ENCODE measurements at places on chromosomes 4 and X.

DNA sequence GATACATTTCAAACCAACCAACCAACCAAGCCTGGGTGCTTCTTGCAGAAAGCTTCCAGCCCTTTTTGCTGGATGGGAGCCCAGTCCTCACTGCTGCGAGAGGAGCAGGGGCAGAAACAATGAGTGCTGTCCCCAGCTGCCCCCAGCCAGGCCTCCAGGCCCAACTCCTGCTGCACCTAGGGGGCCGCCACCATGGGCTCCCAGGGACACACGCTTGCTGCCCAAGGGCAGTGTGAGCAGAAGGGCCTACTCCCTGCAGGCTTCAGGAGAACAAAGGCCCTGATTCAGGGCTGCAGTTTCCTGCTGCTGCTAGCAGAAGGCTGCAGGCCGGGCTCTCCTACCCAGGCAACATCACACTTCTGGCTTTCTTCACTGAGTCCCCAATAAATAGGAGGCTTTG, 37.7 kb upstream of the ENPP6 start:
- DNase-seq = no peak

DNA sequence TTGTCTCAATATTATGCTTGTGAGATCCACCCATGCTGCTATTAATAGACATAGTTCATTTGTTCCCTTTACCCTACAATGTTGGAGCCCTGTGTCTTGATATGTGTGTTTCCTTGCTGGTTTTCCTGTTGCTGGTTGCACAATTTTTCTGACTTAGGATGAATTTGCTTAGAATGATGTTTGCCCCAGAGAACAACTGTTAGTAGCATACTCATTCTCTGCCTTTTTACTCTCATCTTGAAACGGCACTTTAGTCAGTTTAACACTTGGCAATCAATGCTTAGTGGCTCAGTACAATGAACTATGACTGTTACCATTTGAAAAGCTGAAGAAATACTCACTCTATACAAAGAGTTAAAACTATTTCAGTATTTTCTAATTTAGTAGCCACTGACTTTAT, 158.8 kb upstream of the NDST4 start:
- no peak for DNase-seq

GRCh38 chrX:144717682-144718081, 529.6 kb upstream of the SPANXN1 start:
- no peak for DNase-seq

- no peak for DNase-seq
Measured at GRCh38 chr4:10201381-10202223, 85.0 kb upstream of the WDR1 start.

GRCh38 chr4:16498978-16499377, 272.7 kb upstream of the TAPT1 start:
- DNase-seq = no peak

- peak; percentile 29 for DNase-seq
Measured at GRCh38 chr4:38805530-38806145, 1.0 kb upstream of the TLR1 start.

- no peak for DNase-seq
Measured at GRCh38 chrX:148534291-148534690, 33.9 kb downstream of the AFF2 start.

DNA sequence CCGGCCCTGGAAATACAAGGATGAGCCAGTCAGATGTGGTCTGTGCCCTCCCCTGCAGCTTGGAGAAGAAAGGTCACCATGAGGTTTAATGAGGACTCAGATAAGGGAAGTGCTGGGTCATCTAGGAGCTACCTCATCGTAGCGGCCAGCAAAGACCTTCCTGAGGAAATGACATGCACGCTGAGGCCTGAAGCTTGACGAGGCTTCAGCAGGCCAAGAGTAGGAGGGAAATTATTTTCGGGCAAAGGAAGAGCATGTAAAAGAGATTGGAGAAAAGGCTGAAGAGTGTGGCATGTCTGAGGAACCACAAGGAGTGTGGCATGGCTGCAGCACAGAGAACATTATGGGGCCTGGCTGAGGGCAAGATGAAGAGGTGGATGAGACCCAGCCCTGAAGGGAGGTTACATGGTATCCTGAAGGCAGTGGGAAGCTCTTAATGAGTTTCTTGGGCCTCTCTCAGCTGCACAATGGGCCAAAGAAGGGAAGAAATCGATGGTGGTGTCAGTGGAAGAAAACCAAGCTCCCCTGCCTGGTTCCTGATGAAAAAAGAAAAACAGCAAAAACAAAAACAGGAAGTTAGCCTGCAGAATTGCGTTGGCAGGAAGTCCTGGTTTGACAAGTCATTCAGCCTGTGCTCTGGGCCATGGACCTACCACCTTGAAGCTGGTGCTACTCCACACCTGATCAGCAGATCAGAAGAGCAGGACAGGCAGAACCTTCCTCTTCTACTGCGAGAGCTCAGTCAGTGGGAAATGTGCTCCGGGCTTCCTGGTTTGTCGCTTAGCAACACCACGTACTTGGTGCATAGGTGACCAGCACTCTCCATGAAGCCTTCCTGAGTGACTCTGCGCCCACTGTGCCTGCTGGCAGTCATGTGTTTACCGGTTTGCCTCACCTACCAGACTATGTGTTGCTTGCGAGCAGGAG, 134.5 kb upstream of the KLF3 start:
- DNase-seq = peak; percentile 61

- no peak for DNase-seq
Measured at GRCh38 chrX:66164470-66164869, 423 bp downstream of the HEPH start.

GRCh38 chr4:117654079-117654478, 380.2 kb upstream of the NDST3 start:
- DNase-seq = no peak

- DNase-seq = no peak
Measured at GRCh38 chr4:168724686-168725411, 228.0 kb downstream of the PALLD start.

GRCh38 chrX:154002215-154002719, 17.4 kb downstream of the IRAK1 start:
- DNase-seq = peak; percentile 55

- no peak for DNase-seq
Measured at GRCh38 chrX:132665676-132666075, 176.8 kb upstream of the MBNL3 start.

GRCh38 chr4:138348055-138348454, 105.9 kb upstream of the SLC7A11 start:
- no peak for DNase-seq

- DNase-seq = no peak
Measured at GRCh38 chr4:141036786-141037185, 96.5 kb downstream of the RNF150 start.

GRCh38 chrX:45191383-45191782, 9.3 kb downstream of the DIPK2B start:
- DNase-seq = no peak

- DNase-seq = no peak
Measured at GRCh38 chrX:43702079-43702524, 46.0 kb downstream of the MAOA start.

- DNase-seq = no peak
Measured at GRCh38 chr4:714087-714486, 8.5 kb downstream of the PCGF3 start.

GRCh38 chrX:123924186-123924585, 37.3 kb upstream of the STAG2 start:
- no peak for DNase-seq

GRCh38 chrX:127732709-127733108, 319.5 kb downstream of the ACTRT1 start:
- DNase-seq = no peak

- DNase-seq = no peak
Measured at GRCh38 chr4:54731552-54731951, 73.8 kb downstream of the KIT start.

- no peak for DNase-seq
Measured at GRCh38 chrX:10172877-10173276, 16.1 kb downstream of the CLCN4 start.

GRCh38 chrX:120732879-120733278, 103.0 kb upstream of the C1GALT1C1 start:
- no peak for DNase-seq

DNA sequence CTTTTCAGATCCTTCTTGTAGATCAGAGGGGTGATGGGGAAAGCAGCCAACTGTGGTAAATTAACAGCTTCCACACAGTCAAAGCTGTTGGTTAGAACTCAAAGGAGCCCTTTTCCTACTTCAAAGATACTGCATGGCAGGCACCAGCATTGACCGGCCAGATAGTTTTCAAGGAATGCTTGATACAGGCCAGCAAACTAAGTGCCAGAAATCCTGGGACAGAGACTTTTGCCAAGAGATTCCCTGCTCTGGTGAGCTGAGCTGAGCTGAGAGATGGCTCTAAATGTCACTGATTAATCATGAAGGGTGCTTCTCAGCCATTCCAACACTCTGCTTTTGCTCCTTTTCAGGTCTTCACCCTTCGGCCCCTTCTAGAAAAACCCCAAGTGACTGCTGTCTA, 131.6 kb upstream of the MED14 start:
- DNase-seq = no peak

GRCh38 chr4:109266891-109267290, 35.6 kb downstream of the COL25A1 start:
- DNase-seq = no peak

DNA sequence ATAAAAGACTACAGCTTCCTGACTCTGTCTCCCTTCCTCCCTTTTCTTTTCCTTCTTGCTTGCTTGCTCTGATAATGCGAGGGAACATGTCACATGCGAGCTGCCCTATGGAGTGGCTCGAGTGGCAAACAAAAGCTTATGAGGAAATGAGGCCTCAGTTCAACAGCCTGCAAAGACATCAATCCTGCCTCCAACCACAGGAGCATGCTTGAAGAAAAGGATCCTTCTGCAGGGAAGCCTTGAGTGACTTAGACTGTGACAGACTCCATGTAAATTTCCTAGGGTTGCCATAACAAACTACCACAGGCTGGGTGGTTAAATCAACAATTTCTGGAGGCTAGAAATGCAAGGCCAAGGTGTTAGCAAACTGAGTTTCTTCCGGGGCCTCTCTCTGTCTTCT, 152.5 kb downstream of the NR3C2 start:
- DNase-seq = no peak

GRCh38 chr4:71453531-71453930, 114.7 kb downstream of the SLC4A4 start:
- DNase-seq = no peak

- no peak for DNase-seq
Measured at GRCh38 chr4:92651536-92651935, 347.8 kb downstream of the GRID2 start.

GRCh38 chrX:74911494-74911893, 13.8 kb downstream of the NEXMIF start:
- no peak for DNase-seq

DNA sequence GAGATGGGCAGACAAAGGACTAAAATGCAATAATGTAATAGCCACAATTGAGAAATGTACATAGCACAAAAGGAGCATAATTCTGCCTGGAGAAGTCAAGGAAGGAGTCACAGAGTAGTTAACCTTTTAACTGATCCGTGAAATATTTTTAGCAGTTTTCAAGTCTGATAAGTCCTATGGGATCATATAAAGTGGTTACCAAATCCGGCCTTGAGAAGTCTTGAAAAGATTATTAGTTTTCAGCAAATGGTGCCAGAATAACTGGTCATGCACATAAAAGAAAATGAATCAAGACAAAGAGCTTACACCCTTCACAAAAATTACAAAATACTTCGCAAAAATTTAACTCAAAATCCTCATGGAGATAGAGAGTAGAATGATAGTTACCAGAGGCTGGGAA, 788.7 kb upstream of the AMOT start:
- no peak for DNase-seq

- DNase-seq = no peak
Measured at GRCh38 chrX:66489339-66489738, 149.5 kb downstream of the EDA2R start.

DNA sequence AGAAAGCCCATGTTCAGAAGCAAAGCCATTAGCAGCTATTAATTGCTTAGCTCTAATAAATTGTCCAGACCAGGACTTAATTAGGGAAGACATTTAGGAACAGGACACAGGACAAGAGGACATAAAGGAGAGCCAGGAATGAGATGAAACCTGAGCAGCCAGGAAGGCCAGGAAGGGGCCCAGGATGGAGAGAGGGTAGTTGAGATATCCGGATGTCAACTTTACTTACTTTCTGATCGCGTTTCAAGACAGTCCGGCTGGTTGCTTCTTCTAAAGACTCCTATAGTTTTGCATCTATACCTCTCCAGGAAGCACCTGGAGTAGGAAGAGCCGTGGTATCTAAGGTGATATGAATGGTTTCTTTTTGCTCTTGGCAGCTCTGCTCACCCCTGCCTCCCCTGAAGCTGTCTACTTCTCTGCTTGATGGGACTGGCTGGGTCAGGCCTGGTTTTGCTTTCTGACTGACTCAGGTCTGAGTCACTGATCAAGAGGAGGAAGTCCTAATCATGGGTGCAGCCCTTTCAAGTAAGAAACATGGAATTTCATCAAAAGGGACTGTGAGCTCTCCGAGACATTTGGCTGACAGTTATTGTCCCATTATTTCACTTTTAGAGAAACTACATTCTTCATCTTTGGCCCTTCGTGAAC, 733.3 kb downstream of the RPA4 start:
- no peak for DNase-seq

DNA sequence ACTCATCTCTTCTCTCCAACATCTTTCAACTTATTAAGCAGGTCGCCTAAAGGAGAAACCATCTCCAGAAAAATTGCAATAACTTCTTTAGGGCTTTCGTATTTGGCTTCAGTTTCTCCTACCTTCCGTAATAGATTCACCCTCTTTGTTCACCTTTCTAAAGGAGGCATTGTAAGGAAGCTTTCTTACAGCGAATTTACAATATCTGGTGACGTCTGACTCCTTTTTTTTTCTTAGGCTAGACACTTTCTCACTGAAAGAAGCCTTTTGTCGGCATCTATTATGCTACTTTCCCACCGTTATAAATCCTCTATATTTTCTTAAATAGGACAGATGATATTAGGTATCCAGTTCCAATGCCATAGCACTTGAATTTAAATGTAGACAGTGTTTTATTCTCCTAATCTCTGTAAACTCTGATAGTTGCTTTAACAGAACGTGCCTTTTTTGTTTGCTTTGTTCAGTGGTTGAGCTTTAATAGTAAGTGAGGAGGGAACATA, 302.4 kb downstream of the IL1RAPL1 start:
- no peak for DNase-seq

GRCh38 chrX:132652871-132653270, 164.0 kb upstream of the MBNL3 start:
- DNase-seq = no peak

- DNase-seq = no peak
Measured at GRCh38 chr4:39231660-39232059, 49.3 kb downstream of the WDR19 start.

GRCh38 chrX:119497185-119497584, 28.9 kb downstream of the SLC25A5 start:
- DNase-seq = no peak

GRCh38 chrX:53048169-53049126, at the start of gene GPR173:
GPR173 (plus strand) TSS chrX:53048789; CDS start chrX:53076622, 27,833 bp downstream.
- DNase-seq = no peak
